ENCODE measurements at places on chromosomes 11 and 22. TPM values are rescaled to one million over a fixed set of nuclear protein-coding genes. Genes with fewer than 3 reads are reported as not detected.

- no peak for DNase-seq
These were observed 99.5 kb downstream of the SPATA19 start for GRCh38 chr11:133745791-133746190.

- DNase-seq = no peak
These were observed 55.7 kb downstream of the MYO18B start for GRCh38 chr22:25797498-25798290.

DNA sequence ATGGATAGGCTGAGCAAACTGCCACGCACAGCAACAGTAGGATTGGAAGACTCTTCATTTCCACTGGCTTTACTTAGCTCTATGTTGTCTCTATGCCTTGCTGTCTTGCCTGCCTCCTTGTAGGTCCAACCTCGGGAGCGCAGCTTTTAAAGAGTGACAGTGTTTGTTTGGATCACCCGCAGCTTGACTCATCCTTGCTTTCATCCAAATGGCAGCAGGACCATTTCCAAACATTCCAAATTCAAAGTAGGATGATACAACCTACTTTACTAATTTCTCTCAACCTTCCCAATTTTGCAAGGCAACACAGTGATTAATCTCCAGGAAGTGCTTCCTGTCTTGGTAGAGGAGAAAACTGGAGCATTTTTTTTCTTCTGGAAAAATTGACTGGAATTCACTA is at the start of gene MMP3:
Gene MMP3, minus strand, starts transcription at position 121 of the 400 bp plus-strand sequence. Its CDS starts 63 bp downstream, at position 58.
- no peak for DNase-seq

- no peak for DNase-seq
These were observed 5.3 kb downstream of the RIN1 start for GRCh38 chr11:66330931-66331330.

DNA sequence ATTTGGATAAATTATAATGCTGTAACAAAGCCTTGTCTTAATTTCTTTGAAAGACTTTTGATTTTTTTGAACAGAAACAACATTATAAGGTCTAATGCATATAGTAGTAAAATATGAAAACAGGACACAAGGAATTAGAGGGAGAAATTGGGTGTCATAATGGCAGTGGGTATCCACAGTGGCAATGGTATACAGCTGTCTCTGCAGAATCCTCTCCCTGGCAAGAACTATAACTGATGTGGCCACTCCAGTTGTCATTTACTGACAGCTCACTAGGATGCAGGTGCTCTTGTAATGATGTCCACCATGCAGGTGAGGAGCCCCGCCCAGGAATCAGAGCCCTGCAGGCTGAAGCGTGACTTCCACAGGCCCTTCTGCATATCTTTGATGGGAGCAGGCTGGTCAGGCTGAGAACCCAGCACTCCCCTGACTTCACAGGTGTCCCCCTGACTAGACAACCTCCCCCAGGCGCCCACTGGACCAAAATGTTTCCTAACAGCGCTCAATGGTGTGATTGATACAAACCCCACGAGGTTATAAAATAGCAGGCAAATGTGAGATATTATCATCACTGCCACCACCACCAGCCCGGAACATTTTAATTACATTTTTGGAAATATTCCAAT is 32.8 kb upstream of the SERPIND1 start:
- no peak for DNase-seq

DNA sequence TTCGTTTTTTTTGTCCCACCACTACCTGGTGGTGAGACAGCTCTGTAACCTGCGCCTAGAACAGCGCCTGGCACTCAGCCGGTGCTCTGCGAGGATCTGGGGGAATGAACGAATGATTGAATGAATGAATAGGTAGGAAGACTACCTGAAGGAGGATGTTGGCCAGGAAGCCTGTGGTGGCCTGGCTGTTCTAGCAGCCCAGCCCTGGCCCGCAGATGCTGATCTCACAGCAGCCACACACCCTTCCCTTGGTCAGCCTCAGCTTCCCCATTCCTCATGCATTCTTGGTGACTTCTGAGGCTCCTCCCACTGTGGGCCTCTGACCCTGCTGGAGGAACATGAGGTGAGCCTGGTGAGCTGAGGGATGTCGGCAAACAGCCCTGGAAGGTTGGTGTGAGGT is 3.7 kb downstream of the TRPM5 start:
- DNase-seq = no peak

- DNase-seq = no peak
These were observed 345.1 kb downstream of the FAT3 start for GRCh38 chr11:92569726-92570125.

DNA sequence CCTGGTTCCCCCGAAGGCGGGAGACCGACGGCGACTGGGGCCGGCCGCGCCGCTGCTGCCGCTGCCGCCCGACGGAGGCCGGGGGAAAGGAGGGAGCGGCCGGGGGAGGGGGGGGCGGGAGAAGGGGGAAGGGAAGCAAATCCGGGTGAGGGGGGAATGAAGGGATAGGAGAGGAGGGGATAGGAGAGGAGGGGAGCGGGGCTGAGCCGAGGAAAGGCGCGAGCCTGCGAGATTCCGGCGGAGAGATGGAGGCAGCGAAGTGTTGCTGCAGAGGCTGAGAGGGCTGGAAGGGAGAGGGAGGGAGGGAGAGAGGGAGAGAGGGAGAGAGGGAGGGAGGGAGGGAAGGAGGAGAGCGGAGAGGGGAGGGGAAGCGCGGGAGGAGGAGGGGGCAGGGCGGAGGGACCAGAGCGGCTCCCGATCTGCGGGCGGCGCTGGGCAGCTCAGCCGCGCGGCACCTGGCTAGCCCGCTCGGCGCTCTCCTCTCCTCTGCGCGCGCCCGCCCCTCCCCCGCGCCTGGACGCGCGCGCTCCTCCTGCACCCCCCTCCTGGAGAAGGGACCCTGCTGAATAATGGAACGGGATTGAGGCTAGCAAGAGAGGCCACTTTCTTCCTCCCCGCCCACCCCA is 52.3 kb downstream of the SLC22A12 start:
- peak; percentile 27 for DNase-seq

- DNase-seq = no peak
These were observed 380.1 kb downstream of the LARGE1 start for GRCh38 chr22:33539902-33540751.

GRCh38 chr11:78318321-78319114 is 99.1 kb downstream of the GAB2 start:
- no peak for DNase-seq

- DNase-seq = no peak
These were observed 30.2 kb downstream of the USP47 start for GRCh38 chr11:11871991-11872401.

DNA sequence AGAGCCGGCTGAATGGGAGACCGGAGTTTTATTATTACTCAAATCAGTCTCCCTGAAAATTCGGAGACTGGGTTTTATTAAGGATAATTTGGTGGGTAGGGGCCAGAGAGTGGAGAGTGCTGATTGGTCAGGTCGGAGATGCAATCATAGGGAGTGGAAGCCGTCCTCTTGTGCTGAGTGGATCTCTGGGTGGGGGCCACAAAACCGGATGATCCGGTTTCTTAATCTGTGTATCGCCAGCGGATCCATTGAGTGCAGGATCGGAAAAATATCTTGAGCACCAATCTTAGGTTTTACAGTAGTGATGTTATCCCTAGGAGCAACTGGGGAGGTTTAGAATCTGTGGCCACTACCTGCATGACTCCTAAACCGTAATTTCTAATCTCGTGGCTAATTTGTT is 886 bp upstream of the NIPSNAP1 start:
- no peak for DNase-seq

DNA sequence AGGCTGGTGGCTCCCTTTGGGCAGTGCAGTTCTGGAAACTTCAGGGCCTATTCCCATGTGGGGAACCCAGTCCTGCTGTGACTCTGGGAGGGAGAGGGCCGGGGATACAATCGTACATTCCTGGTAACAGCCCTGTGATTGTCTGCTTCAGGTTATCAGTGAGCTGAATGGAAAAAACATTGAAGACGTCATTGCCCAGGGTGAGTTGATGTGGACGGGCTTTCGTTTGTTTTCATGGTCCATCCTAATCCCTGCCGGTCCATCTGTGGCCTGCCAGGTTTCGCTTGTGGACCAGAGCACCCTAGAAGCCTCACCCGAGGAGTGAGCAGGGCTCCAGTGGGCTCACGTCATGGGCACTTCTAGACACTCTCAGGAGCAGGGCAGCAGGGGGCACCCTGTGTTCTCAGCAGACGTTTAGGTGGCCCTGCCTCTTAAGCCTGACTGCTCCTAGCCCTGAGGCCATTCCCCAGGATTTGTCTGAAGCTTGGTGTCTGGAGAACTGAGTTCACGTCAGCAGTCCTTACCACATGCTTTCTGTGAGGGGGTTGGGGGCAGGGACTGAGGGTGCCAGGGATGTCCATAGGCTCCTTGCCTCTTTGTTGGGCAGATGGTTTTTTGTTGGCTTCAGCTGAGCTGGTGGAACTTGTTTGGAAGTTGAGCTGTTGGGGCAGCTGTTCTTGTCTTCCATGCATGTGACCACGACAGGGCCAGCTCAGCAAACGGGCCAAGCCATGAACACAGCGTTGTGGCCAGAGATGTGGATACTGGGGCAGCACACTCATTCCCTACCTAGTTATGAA is 1.9 kb downstream of the RPLP2 start:
- no peak for DNase-seq

DNA sequence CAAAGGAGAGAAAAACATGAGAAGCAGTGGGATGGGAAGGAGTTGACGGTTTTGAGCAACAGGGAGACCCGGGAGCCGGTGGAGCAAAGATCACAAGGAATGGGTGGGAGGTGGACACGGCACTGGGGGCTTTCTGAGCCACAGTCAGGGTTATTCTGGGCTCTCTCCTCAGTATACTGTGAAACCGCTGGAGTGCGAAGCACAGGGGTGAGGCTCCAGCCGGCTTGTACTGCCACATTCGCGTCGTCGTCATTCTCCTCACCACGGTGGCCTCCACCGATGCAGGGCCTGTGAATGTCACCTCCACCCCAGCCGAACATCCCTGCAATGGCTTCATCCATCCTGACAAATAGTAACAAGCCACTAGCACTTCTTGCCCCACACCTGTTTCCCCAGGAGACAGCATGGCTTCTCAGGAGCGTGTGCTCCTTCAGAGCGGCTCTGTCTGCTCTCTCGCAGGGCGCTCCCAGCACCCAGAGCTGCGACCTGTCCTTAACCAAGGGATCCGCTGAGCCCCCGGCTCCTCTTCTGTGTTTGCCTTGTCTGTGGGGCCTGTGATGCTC is 1165.3 kb downstream of the TBC1D22A start:
- no peak for DNase-seq

- DNase-seq = no peak
These were observed 10.3 kb upstream of the IGSF9B start for GRCh38 chr11:133966921-133967598.

DUSP18 gene
- total RNA-seq = 3.4 TPM

SEC14L6 gene
- total RNA-seq = not detected

ZDHHC8 gene
- 6.9 TPM for total RNA-seq
